ENCODE measurements at places on chromosomes 13 and 19.
A peak's percentile ranks its signal among the peaks of the same experiment; 100 is the strongest.

- no peaks in the 10 kb centered on the region for H3K36me3 ChIP-seq
- H3K27me3 ChIP-seq, result peaks cover 2% of the 10 kb centered on the region
- H3K4me3 ChIP-seq, result no peak overlapping the region
- no peaks in the 10 kb centered on the region for H3K4me1 ChIP-seq
- H3K27ac ChIP-seq, result no peak overlapping the region
Measured at GRCh38 chr13:50788551-50789210, 54.8 kb downstream of the DLEU7 start.

DNA sequence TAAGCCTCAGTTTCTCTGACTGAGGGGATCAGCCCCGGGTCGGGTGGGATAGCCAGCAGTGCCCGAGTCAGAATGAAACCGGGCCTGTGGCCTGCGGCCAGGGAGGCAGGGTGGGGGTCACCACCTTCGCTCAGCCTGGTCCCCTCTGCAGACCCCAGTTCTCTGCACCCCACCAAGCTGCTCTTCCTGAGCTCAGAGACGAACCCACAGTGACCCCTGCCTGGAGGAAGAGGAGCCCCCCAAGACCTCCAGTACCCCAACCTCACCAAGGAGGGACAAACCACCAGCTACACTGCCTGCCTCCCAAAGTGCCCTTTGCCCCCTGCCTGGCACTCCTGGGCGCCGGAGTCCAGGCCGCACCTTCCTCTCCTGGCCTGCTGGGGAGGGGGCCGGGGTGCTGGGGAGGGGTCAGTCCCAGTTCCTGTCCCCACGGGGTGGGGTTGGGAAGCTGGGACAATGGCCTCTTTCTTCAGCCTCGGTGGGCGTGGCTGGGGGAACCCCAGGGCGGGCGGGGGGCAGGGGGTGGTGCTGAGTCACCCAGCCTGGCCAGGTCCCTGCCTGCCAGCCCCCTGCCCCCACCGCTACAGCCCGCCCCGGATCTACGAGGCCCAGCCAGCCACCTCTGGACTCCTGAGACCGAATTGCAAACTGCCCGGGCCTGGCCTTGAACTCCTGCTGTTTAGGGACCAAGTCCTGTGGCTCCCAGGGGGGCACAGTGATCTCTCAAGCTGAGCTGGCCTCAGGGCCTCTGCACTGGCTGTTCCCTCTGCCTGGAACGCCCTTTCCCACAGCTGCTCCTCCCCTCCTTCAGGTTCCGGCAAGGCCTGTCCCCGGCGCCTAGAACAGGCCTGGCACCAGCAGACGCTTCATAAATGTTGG is 14.3 kb downstream of the ZBTB7A start:
- peaks cover 77% of the 10 kb centered on the region for H3K36me3 ChIP-seq
- H3K4me3 ChIP-seq, result peak overlapping the region; percentile 59
- peaks cover 34% of the 10 kb centered on the region for H3K4me1 ChIP-seq
- H3K27me3 ChIP-seq, result no peaks in the 10 kb centered on the region
- DNase-seq, result no peak

GRCh38 chr19:17216058-17216670 is 1.0 kb downstream of the USE1 start:
- H3K36me3 ChIP-seq, result peaks cover 54% of the 10 kb centered on the region
- H3K4me1 ChIP-seq, result peaks cover 19% of the 10 kb centered on the region
- H3K27me3 ChIP-seq, result no peaks in the 10 kb centered on the region
- H3K27ac ChIP-seq, result no peak overlapping the region

DNA sequence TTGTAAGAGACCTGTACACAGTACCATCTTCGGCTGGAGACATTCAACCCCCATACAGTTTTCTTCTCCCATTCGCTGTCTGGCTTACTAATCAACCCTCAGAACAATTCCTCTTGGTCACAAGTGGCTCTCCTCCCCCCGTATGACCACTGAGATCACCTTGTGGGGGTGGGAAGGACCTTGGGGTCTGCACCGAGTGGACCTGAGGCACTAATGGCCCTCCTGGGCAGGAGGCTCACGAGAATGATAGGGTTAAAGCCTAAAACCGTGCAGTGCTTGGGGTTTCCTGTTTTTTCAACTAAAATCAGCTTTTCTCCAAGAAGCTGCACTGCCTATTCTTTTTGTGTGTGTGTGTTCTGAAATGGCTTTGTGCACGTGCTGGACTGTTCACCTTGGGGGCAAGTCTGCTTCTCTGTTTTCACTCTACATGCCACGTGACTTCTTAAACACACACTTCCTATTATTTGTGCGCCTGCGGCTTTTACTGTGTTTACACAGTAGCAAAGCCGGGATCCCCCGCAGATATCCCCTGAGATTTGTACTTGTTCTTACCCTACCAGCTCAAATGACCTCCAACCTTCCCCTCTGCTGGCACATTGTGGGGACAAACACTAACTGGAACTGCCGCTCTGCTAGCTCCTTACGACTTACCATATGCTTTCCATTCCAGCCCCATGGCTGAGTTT is 12.3 kb downstream of the RBM26 start:
- H3K36me3 ChIP-seq, result peaks cover 14% of the 10 kb centered on the region
- H3K27me3 ChIP-seq, result no peaks in the 10 kb centered on the region
- no peak for DNase-seq

GRCh38 chr13:30019648-30020626 is 169.5 kb upstream of the UBL3 start:
- H3K4me3 ChIP-seq, result no peak overlapping the region
- H3K4me1 ChIP-seq, result peaks cover 6% of the 10 kb centered on the region
- no peaks in the 10 kb centered on the region for H3K36me3 ChIP-seq
- no peak for DNase-seq
- no peak overlapping the region for H3K27ac ChIP-seq
- peaks cover 10% of the 10 kb centered on the region for H3K27me3 ChIP-seq

DNA sequence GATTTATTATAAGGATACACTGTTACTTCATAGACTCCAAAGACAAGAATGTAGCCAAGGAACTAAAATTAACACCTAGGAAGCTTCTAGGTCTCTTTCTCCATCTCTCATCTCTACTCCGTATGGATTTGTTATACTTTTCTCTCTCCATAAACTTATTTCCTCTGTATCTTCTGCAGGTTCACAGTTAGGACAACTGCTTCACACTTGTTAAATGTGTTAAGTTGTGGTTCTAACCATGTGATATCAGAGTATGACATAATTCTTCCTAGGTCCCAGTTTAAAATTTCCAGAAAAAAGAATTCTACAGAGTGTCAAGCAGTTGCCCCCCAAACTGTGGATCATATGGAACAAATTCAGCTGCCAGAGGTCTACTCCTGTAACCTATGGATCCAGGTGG is 42.3 kb upstream of the GTF2F2 start:
- H3K27me3 ChIP-seq, result peaks cover 19% of the 10 kb centered on the region
- H3K4me1 ChIP-seq, result no peaks in the 10 kb centered on the region
- no peak overlapping the region for H3K27ac ChIP-seq

DNA sequence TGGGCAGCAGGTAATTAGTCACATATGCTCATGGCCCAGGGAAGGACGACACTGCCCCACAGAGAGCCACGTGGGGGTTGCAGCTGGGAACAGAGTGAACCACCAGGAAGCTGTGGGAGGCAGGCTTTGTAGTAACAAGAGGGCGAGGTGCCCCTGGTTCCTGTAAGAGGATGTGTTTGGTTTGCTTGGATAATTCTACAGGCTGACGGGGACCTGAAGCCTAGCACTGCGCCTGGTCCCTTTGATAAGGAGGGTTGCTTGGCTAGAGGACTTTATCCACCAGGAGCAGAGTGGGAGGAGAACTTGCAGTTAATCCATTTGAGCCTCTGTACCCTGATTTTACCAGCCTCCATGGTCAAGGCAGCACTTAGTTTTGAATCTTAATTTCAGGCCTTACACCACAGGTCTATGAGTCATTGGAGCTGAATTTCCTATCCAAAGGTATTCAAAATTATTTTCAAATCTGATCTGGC is 67.4 kb upstream of the CLDN10 start:
- H3K27me3 ChIP-seq, result no peaks in the 10 kb centered on the region
- H3K4me1 ChIP-seq, result peaks cover 8% of the 10 kb centered on the region
- no peak overlapping the region for H3K27ac ChIP-seq
- no peaks in the 10 kb centered on the region for H3K36me3 ChIP-seq

GRCh38 chr13:30776661-30777060 is 41.3 kb downstream of the ALOX5AP start:
- no peak for DNase-seq
- no peak overlapping the region for H3K4me3 ChIP-seq
- H3K27me3 ChIP-seq, result peaks cover 3% of the 10 kb centered on the region
- H3K36me3 ChIP-seq, result no peaks in the 10 kb centered on the region
- H3K27ac ChIP-seq, result no peak overlapping the region

DNA sequence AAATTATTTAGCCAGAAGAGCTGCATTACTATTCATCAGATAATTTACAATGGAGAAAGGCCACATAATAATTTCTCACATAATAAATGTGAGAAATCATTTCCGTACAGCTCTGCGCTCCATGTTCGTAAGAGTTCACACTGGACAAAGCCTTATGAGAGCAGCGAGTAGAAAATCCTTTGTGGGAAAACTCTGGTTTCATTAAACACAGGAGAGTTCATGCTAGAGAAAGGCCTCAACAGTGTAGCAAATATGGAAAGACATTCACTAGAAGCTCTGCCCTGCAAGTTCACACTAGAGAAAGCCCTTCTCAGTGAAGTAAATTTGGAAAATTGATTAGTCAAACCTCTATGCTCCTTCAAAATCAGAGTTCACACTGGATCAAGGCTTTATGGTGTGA is 8.4 kb downstream of the ZNF776 start:
- peaks cover 2% of the 10 kb centered on the region for H3K4me1 ChIP-seq
- no peak for DNase-seq
- H3K27me3 ChIP-seq, result no peaks in the 10 kb centered on the region

- H3K27me3 ChIP-seq, result no peaks in the 10 kb centered on the region
- no peak overlapping the region for H3K27ac ChIP-seq
- DNase-seq, result peak; percentile 90
- peaks cover 20% of the 10 kb centered on the region for H3K4me1 ChIP-seq
Measured at GRCh38 chr13:106376401-106377112, 158.9 kb downstream of the EFNB2 start.

DNA sequence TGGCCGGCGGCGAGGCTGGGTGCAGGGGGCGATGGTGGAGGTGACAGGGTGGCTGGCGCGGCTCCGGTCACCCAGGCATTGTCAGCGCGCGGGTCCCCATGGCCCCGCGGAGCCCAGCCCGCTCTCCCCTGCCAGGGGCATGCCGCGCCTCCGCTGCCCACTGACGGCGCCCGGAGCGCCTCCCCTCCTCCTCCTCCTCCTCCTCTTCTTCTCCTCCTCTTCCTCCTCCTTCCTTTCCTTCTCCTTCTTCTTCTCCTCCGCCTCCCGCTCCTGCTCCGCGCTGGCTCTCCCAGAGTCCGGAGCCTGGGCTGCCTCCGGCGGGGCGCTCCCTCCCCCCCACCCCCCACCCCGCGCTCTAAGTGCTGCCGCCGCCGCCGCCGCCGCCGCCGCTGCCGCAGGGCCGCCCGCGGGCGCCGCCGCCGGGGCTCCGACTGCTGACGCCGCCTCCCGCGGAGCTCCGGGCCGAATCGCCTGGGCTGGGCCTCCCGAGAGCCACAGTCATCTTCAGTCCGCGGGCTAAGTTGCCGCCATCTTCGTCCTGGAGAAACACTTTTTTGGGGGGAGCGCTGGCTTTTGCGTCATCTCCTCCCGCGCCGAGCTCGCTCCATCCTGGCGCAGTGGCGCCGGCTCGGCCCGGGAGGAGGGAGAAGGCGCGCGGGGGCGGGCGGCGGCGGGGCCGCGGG is 348.3 kb downstream of the LIG4 start:
- no peaks in the 10 kb centered on the region for H3K27me3 ChIP-seq
- peak; percentile 68 for DNase-seq
- peak overlapping the region; percentile 93 for H3K4me3 ChIP-seq
- H3K4me1 ChIP-seq, result no peaks in the 10 kb centered on the region
- no peaks in the 10 kb centered on the region for H3K36me3 ChIP-seq

DNA sequence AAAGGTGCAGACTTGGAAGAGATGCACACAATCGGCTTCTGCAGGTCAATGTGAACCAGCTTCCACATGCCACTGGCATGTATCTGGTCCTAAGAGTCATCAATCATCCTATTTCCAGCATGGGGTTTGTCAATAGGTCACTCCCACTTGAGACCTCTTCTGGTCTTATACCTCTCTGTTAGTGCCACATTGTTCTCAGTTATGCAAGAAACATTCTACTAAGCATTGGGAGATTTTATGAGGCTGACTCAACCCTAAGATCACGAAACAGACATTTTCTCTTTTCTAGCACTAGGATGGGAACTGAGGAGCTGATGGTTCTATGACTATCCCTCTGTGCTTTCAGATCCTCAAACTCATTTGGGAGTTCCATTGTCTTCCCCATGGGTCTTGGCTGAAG is 581.5 kb upstream of the KLF12 start:
- H3K36me3 ChIP-seq, result no peaks in the 10 kb centered on the region
- no peaks in the 10 kb centered on the region for H3K4me1 ChIP-seq
- H3K27ac ChIP-seq, result no peak overlapping the region
- H3K4me3 ChIP-seq, result no peak overlapping the region
- no peaks in the 10 kb centered on the region for H3K27me3 ChIP-seq

DNA sequence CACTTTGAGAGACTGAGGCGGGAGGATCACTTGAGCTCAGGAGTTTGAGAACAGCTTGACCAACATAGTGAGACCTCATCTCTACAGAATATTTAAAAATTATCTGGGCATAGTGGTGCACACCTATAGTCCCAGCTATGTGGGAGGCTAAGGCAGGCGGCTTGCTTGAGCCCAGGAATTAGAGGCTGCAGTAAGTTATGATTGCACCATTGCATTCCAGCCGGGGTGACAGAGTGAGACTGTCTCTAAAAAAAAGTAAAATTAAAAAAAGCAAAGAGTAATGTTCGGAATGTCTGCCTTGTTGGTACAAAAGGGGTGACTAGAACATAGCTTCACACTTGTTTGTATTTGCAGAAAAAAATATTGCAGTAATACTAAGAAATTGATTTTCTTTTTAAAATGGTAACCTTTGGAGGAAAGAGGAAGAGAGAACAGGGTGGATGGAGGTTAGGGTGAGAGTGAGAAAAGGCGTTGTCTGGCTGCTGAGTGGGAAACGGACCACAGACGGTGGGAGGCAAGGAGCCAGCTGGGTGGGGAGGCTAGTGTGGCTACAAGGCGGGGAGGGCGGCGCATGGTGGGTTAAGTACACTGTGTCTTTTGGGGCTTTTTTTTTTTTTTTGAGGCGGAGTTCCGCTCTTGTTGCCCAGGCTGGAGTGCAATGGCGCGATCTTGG is 10.2 kb downstream of the PPP1R14A start:
- DNase-seq, result no peak
- H3K27ac ChIP-seq, result no peak overlapping the region
- peaks cover 3% of the 10 kb centered on the region for H3K27me3 ChIP-seq
- H3K4me1 ChIP-seq, result peaks cover 8% of the 10 kb centered on the region
- no peak overlapping the region for H3K4me3 ChIP-seq

GRCh38 chr19:16660763-16661479 is at the start of gene TMEM38A:
Gene TMEM38A, plus strand, starts transcription at chr19:16661139. Its CDS starts 79 bp downstream, at chr19:16661218.
- no peaks in the 10 kb centered on the region for H3K27me3 ChIP-seq
- DNase-seq, result peak; percentile 22
- H3K4me3 ChIP-seq, result peak within 1 kb of the TSS; percentile 92
- peaks cover 27% of the 10 kb centered on the region for H3K4me1 ChIP-seq

Measured in mesenchymal stem cell (in vitro differentiated cells and primary cell).